ENCODE measurements at places on chromosomes 6 and 20.
A peak's percentile ranks its signal among the peaks of the same experiment; 100 is the strongest.

DNA sequence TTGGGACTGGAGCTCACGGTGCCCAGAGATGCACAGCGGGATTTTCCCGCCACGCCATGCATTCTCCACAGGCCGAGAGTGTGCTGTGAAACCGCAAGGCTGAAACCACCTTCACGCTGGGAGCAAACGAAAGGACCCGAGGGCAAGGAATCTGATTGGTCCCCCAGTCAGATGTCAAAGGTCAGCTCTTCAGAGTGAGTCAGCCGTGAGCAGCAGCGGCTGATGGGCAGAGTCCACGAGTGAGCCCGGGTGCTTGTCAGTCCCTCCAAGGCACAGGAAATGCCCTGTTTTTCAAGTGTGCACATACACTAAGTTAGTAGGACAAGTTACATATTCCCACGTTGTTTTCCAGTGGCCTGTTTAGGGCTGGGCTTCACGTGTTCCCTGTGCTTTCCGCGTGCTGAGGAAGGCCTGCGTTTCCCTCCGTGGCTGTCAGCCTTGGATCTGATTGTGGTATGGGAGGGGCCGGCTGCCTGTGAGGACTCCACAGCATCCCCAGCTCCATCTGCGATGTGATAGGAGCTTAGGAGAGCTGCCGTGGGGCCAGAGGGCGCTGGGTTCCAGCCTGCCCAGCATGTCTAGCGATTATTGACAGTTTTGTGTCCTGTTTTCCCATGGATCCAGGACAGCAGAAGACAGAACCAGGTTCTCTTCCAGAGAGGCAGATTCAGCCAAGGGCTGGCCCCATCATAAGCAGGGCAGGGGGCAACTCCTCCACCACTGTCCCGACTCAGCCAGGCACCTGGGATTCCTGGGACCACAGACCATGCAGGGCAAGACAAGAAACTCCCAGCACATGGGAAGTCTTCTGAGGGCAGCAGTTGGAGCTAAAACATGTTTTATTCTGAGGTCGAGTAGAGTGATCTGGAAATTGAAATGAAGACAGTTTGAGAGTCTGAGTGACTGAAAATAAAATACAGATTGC lies 38.2 kb upstream of the FRMD1 start:
- no peak for DNase-seq

- no peak for DNase-seq
These were observed 114.4 kb downstream of the SLX4IP start for GRCh38 chr20:10549511-10549910.

GRCh38 chr20:60352017-60352416 lies 393.8 kb downstream of the CDH26 start:
- DNase-seq, result no peak

DNA sequence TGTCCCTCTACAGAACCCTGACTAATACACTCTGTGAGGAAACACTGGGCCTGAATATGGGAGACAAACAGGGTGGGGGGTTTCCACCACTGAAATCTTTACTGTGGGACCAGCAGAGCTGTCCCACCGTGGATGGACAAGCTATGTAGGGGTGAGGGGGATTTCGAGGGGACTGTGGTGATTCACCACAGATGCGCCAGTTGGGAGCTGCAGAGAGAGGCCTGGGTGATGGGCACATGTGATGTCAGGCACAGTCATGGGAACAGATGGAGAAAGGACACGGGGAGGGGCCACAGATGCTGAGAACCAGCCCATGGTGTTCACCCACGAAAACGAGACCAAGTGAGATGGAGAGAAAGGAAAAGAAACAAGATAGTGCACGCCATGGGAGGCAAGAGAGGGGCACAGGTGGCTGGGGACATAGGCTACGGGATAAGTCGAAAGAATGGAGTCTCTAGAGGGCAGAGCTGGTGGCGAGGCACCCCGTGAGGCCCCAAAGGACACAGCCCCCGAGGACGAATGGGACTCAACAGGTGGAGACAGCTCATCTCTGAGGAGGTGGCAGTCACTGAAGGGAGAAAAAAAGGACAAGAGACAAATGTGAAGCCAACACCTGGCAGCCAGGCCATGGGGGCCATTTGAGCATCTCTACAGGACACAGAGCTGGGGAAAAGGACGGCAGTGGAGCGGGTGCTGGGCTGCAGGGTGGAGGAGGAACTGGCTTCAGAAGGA lies 10.5 kb upstream of the RAMACL start:
- DNase-seq, result peak; percentile 30

DNA sequence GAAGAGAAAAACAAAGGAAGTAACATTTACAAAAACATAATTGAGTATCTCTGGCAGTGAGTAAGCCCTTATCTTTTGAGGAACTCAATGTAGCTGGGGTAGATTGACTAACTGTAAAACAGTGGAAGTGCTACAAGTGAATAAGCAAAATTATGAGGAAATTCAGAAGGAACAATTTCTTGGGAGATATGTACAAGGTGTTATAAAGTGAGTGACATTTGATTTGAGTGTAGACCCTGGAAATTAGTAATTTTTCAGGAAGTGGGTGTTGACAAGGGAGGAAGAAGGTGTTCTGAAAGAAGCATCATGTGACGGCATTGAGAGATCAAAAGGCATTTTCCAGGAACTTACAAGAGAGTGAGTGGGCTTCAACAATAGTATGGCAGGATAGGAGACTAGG lies 22.2 kb downstream of the XRN2 start:
- DNase-seq, result no peak

- peak; percentile 54 for DNase-seq
These were observed 3.3 kb downstream of the ADGRB3 start for GRCh38 chr6:68638230-68638900.

GRCh38 chr20:62736407-62737071 lies 27.9 kb downstream of the NTSR1 start:
- no peak for DNase-seq

GRCh38 chr6:133314947-133315346 lies 73.8 kb downstream of the EYA4 start:
- no peak for DNase-seq

- no peak for DNase-seq
These were observed 223.0 kb downstream of the HIVEP2 start for GRCh38 chr6:142722012-142722411.

- peak; percentile 56 for DNase-seq
These were observed 26.0 kb upstream of the CCND3 start for GRCh38 chr6:41967312-41968287.

DNA sequence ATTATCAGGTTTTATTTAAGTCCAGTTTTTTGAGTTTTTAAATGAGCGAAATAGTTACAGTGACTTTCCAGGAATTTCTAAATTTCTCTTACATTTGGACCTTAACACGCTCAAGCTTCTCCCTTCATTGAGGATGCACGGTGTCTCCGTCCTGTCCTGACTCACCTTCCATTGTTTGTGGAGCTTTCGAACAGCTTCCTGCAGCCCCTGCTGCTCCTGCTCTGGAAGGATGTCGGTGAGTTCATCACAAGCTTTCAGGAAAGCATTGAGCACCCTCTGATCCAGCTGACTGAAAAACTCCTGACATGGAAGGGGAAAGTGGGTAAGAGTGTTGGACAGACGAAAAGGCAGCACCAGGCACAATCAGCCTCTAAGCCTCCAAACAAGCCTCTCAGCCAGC lies 183.7 kb downstream of the SYNE1 start:
- DNase-seq, result no peak

DNA sequence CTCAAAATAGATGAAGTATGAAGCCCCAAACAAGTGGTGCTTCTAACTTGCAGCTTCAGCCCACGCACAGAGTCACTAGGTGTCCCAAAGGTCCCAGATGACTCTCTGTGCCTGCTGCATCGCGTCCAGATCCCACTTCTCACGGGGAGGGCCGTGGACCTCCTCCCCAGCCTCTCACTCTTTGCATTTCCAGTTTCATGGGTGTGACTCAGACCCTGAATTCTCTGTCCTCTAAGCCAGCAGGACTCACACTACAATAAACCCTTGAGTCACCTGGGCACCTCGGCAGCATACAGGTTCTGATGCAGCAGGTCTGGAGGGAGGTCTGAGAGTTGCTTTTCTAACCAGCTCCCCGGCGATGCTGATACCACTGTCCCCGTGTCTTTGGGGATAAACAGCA lies 114.0 kb upstream of the RIN2 start:
- no peak for DNase-seq

- no peak for DNase-seq
These were observed 18.7 kb upstream of the SH3BGRL2 start for GRCh38 chr6:79612457-79612856.

DNA sequence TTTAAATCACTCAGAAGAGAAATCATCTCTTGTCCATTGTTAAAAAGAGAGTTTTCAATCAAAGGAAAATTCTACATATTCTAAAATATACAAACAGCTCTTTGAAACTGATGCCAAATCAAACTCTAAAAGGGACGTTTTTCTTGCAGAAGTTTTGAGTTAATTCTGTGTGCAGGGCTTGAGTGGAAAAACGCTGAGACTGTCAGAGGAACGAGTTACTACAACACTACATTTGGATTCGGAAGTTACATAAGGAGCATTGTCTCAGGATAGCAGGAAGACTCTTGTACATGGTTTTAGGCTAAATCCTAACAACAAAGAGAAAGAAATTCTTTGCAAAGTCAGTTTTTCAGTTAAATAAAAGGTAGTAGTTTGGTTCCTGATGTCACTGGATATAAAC lies 155.7 kb upstream of the SUPT3H start:
- no peak for DNase-seq

DNA sequence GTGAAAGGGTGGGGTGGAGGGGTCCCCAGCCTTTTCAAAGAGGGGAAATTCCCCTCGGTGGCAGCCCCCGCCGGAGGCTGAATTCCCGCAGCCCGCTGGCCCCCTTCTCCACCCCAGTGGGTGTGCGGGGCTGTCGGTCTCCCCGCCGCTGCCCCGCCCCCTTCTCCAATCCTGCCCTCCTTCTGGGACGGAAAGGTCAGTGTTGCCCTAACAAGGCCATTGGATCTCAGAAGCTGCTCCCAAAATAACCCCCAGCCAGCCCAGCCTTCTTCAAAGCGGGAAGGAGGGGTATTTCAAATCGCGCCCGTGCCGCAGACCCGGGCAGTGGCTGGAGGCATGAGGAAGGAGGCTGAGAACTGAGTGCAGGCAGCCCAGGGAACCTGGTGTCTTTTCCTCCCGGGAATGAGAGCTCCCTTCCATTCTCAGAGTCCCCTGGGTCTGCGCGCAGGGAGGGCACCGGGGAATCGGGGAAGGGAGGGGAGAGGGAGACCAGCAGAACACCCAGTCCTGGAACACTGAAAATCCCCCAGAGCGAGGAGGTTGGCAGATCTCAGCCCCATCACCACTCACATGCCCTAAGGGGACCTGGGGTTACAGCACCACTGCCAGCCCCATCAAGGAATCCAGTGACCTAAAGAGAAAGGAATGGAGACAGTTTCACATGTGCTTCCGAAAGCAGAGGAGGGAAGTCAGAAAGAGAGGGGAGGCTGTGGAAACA lies at the start of gene JPH2:
Gene JPH2, minus strand, starts transcription at position 135 of the 718 bp plus-strand sequence. CDS start 483 bp downstream, outside the sequence.
- DNase-seq, result peak; percentile 51

GRCh38 chr6:67345946-67346345 lies 1289.1 kb upstream of the ADGRB3 start:
- DNase-seq, result peak; percentile 0

GRCh38 chr20:61638802-61639585 lies 386.9 kb downstream of the CDH4 start:
- DNase-seq, result peak; percentile 39

DNA sequence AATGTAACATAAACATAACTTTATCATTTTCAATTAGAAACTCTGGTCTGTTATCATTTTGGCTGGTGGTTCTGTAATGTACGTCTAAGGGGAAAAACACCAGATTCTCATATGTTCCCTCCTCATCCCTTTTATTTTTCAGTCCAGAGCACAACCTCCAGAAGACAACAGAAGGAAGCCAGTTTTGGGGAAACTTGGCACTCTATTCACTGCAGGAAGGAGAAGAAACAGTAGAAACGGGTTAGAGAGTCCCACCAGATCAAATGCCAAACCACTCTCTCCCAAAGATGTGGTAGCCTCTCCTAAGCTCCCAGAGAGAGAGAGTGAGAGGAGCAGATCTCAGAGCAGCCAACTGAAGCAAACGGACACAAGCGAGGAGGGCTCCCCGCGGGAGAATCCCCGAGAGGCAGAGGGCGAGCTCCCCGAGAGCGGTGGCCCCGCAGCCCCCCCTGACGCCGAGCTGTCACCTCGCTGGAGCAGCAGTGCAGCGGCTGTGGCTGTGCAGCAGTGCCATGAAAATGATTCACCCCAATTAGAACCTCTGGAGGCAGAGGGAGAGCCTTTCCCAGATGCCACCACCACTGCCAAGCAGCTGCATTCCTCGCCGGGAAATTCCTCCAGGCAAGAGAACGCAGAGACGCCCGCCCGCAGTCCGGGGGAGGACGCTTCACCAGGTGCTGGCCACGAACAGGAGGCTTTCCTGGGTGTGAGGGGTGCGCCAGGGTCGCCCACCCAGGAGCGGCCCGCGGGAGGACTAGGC lies 117.8 kb downstream of the RTN4IP1 start:
- peak; percentile 48 for DNase-seq

DNA sequence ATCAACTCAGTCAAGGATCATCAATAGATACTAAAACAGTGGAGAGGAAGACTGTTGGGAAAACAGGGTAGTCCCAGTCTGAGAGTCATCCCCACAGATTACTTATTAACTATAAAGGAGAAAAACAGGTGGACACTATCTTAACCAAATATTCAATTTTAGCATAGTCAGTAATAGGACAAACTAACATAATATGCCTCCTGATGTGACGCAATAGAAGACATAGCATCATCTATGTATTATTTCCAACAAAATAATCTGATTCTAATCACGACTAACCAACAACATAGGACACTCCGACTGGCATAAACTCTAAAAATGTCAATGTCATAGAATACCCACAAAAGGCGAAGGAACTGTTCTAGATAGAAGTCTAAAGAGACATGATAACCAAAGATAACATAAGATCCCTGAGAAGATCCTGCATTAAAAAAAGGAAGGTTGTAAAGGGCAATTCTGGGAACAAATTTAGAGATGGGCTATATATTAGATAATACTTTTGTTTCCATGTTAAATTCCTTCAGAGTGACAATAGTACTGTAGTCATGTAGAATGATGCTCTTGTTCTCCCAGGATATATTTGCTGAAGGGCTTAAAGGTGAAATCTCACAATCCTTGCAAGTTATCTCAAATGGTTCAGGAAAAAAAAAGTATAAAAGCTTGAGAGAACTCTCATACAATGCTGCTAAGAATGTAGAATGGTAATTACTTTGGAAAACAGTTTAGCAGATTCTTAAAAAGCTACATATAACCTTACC lies 28.9 kb downstream of the ILRUN start:
- no peak for DNase-seq

GRCh38 chr6:54255886-54256285 lies 52.4 kb upstream of the TINAG start:
- DNase-seq, result no peak

GRCh38 chr20:35091816-35092523 lies 637 bp downstream of the TRPC4AP start:
- peak; percentile 41 for DNase-seq

GRCh38 chr6:18842534-18842933 lies 455.4 kb downstream of the RNF144B start:
- no peak for DNase-seq

DNA sequence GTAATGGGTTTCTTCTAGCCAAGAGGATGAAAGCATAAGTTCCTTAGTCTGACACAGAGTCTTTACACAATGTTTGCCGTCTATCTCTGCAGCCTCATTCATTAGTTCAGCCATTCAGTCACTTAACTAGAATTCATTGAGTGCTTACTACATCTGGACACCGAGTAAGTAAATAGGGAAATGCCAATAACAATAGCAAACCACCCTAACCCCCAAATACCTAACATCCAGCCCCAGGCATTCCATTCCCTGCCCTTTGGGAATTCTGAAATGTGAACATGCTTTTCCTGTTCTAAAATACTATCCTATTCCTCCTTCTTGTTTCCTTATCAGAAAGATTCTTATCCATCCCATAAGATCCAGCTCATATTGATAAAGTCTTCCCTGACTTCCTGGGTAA lies 277.6 kb upstream of the RNF217 start:
- DNase-seq, result peak; percentile 28
